ENCODE measurements at places on chromosomes 2 and 18. TPM values are rescaled to one million over a fixed set of nuclear protein-coding genes. Genes with fewer than 3 reads are reported as not detected.

AQP12A gene
- total RNA-seq, result not detected

SERPINB5 gene
- 470 TPM for total RNA-seq

KLHL41 gene
- total RNA-seq, result under 0.01 TPM

MAP3K19 gene
- total RNA-seq, result not detected

STAT4 gene
- 9.2 TPM for total RNA-seq

CHRND gene
- not detected for total RNA-seq

SOWAHC gene
- 81.3 TPM for total RNA-seq

WDPCP gene
- 5.8 TPM for total RNA-seq

ZEB2 gene
- total RNA-seq, result not detected

SYT4 gene
- total RNA-seq, result not detected

SERPINB11 gene
- total RNA-seq, result under 0.01 TPM

PGAP1 gene
- 17.2 TPM for total RNA-seq

PLA2R1 gene
- total RNA-seq, result 2.7 TPM

CLEC4F gene
- not detected for total RNA-seq

ABCB11 gene
- under 0.01 TPM for total RNA-seq

PIGN gene
- total RNA-seq, result 55.5 TPM

YWHAQ gene
- total RNA-seq, result 197 TPM

CPS1 gene
- total RNA-seq, result 16.1 TPM

G6PC2 gene
- not detected for total RNA-seq

TPGS2 gene
- 114 TPM for total RNA-seq

CCDC150 gene
- total RNA-seq, result 1.6 TPM

EVX2 gene
- not detected for total RNA-seq

COLEC11 gene
- not detected for total RNA-seq

DNAH7 gene
- total RNA-seq, result 0.14 TPM

OTOF gene
- total RNA-seq, result not detected

UGT1A10 gene
- total RNA-seq, result not detected

RUFY4 gene
- not detected for total RNA-seq

HOXD9 gene
- total RNA-seq, result not detected

GTF2A1L gene
- not detected for total RNA-seq

CROCC2 gene
- total RNA-seq, result not detected

BUB1 gene
- 1.4 TPM for total RNA-seq

DCDC2C gene
- total RNA-seq, result not detected

INHBB gene
- 0.34 TPM for total RNA-seq

PAIP2B gene
- 3.1 TPM for total RNA-seq

ANKRD29 gene
- 23.4 TPM for total RNA-seq

SLC1A4 gene
- 22.2 TPM for total RNA-seq

PNKD gene
- total RNA-seq, result 15.4 TPM

HOXD10 gene
- not detected for total RNA-seq

MBP gene
- 54.7 TPM for total RNA-seq

ALPP gene
- total RNA-seq, result not detected

Data from nasal cavity respiratory epithelium epithelial cell of viscerocranial mucosa (primary cell).